ENCODE measurements at places on chromosomes 13 and 19. TPM values are rescaled to one million over a fixed set of nuclear protein-coding genes. Genes with fewer than 3 reads are reported as not detected.

DNA sequence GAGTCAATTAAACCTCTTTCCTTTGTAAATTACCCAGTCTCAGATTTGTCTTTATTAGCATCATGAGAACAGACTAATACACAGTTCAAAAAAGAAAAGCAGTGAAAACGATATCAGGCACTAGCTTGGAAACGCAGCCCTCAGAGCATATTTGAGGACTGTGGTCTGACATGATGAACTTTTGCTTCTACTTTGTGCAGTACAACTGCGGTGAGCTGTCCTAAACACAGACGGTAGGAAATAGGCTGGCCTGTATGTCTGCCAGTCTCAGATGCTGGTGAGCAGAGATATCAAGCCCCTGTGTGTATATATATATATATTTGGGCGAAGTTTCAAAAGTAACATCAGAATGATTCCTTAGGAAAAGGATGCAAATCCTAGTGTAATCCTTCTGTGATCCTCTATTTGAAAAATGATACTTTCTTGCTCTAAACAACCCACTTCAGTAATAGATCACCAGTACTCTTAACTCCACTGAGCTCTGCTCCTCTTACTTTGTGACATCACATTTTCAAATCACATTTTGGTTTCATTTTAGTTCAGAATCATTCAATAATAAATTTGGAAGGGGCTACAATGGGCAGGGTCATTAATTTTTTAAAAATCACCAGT is 74.4 kb downstream of the TNFRSF19 start:
- H3K27ac ChIP-seq, result no peak overlapping the region
- DNase-seq, result no peak
- H3K4me3 ChIP-seq, result no peak overlapping the region
- no peaks in the 10 kb centered on the region for H3K27me3 ChIP-seq
- no peaks in the 10 kb centered on the region for H3K36me3 ChIP-seq

DNA sequence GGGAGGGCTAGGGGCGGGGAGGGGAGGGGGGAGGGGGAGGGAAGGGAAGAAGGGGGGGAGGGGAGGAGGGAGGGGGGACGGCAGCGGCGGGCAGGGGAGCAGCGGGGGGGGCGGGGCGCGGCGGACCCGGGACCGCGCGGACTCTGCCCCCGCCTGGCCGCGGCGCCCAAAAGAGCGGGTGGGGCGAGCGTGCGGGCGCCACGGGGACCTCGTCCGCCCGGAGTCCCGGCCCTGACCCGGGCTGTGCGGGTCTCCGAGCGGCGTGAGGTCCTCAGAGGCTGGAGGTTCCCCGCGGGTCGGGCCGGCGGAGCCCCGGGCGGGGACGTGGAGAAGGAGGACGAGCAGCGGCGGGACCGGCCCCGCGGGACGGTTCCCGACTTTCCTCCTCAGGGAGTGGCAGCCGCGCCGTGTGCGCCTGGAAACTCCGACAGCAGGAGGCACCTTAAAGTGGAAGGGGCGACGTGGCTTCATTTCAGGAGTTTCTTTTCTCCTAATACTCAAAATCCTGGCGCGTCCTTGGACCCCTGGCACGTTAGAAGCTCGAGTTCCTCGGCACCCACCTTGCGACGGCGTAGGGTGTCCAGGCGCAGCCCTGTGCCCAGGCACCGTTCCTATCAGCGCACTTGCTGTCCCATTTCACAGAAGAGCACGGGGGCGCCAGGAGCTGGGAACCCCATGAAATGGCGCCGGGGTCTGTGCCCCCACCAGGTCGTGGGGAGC is 518 bp upstream of the PLPP2 start:
- H3K4me3 ChIP-seq, result peak overlapping the region; percentile 74
- DNase-seq, result no peak
- H3K36me3 ChIP-seq, result no peaks in the 10 kb centered on the region
- peaks cover 40% of the 10 kb centered on the region for H3K4me1 ChIP-seq
- H3K27ac ChIP-seq, result peak overlapping the region; percentile 87
- H3K27me3 ChIP-seq, result no peaks in the 10 kb centered on the region

The CYP2A6 gene
- not detected for total RNA-seq

The KLC3 gene
- total RNA-seq, result not detected

The PSPN gene
- 0.32 TPM for total RNA-seq

DNA sequence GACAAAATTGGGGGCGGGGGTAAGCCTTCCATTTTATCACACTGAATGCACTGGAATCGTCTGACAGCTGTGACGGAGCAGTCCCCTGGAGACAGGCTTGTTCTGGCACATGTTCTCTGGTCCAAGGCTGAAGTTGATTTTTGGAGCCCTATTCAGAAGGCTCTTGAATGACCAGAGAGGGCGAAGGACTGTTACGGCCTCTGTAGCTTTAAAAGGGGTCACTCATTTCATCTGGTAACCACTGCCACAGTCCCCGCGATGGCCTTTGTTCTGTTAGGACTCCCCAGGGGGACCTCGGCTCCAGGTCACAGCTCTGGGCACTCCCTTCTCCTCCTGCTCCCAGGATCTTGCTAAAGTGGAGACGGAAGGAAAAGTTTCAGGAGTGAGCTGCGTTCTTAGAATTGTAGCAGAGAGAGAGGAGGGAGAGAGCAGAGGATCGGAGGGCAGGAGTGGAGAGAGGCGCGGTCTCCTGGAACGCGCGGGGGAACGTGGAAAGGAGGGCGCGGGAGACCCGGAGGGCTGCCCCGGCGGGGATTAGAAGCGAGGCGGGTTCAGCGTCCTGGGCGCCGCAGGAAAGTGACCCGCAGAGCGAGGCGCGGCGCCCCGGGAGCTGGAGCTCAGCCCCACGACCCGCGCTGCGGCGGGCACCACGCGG is 134.3 kb upstream of the MYO16 start:
- peak overlapping the region; percentile 46 for H3K4me3 ChIP-seq
- H3K36me3 ChIP-seq, result no peaks in the 10 kb centered on the region
- no peaks in the 10 kb centered on the region for H3K27me3 ChIP-seq
- H3K27ac ChIP-seq, result no peak overlapping the region
- no peaks in the 10 kb centered on the region for H3K4me1 ChIP-seq

GRCh38 chr13:31774186-31774750 is 34.9 kb downstream of the RXFP2 start:
- DNase-seq, result no peak
- no peak overlapping the region for H3K27ac ChIP-seq
- no peaks in the 10 kb centered on the region for H3K27me3 ChIP-seq
- H3K36me3 ChIP-seq, result no peaks in the 10 kb centered on the region
- no peak overlapping the region for H3K4me3 ChIP-seq

GRCh38 chr19:8001651-8001994 is 3.8 kb downstream of the ELAVL1 start:
- H3K27me3 ChIP-seq, result no peaks in the 10 kb centered on the region
- H3K4me3 ChIP-seq, result peak overlapping the region; percentile 62
- peak overlapping the region; percentile 80 for H3K27ac ChIP-seq
- DNase-seq, result no peak
- peaks cover 36% of the 10 kb centered on the region for H3K4me1 ChIP-seq

GRCh38 chr13:59368693-59369092 is 795.0 kb downstream of the DIAPH3 start:
- H3K4me1 ChIP-seq, result no peaks in the 10 kb centered on the region
- DNase-seq, result no peak

DNA sequence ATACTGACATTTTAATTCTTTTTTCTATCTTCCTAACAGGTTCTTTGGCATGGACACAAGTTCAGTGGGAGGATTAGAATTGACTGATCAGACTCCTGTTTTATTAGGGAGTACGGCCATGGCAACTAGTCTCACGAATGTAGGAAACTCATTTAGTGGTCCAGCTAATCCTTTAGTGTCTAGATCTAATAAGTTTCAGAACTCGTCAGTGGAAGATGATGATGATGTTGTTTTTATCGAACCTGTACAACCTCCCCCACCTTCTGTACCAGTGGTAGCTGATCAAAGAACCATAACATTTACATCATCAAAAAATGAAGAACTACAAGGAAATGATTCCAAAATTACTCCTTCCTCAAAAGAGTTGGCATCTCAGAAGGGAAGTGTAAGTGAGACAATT is 34.5 kb downstream of the ZMYM2 start:
- DNase-seq, result no peak
- no peaks in the 10 kb centered on the region for H3K36me3 ChIP-seq
- H3K4me3 ChIP-seq, result no peak overlapping the region

The SBK2 gene
- not detected for total RNA-seq

GRCh38 chr19:52101866-52102562 is 6.4 kb upstream of the ZNF841 start:
- DNase-seq, result no peak
- no peaks in the 10 kb centered on the region for H3K27me3 ChIP-seq
- no peak overlapping the region for H3K4me3 ChIP-seq
- H3K27ac ChIP-seq, result no peak overlapping the region
- no peaks in the 10 kb centered on the region for H3K36me3 ChIP-seq

DNA sequence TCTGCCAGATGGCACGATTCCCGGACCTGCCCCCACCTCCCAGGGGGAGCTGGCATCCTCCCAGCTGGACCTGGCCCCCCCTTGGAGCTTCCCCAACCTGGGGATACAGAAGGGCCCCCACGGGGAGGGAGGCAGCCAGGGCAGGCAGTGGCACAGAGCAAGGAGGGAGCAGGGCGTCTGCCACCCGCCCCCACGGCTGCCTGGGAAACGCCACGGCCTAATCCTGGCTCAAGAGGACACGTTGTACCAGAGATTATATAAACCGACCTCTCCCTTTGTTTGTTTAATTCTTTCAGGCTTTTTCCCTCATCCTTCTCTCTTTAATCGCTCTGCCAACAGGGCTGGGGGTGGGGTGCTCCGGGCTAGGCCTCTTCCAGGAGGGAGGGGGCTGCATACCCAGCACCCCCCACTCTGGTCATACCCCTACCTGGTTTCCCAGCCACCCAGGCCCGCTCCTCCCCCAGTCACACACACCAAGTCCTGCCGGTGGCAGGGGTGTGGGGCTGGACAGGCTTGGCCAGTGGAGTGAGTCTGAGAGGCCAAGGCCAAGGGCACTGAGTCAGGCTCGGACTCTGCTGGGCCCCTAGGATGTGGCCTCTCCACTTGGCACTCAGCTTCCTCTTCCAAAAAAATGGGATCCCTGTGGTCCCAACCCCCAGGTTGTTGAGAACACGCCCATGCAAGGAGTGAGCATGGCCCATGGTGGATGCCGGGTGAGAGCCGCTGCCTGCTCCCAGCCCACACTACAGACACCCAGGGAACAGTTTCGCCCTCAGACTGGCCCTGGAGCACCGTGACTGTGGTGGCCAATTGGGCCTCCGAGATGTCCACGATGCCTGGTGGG is 29.5 kb upstream of the NFIC start:
- peak overlapping the region; percentile 96 for H3K27ac ChIP-seq
- H3K36me3 ChIP-seq, result no peaks in the 10 kb centered on the region
- H3K4me3 ChIP-seq, result no peak overlapping the region
- peaks cover 32% of the 10 kb centered on the region for H3K4me1 ChIP-seq
- no peaks in the 10 kb centered on the region for H3K27me3 ChIP-seq

GRCh38 chr13:45903051-45903813 is 51.7 kb upstream of the SIAH3 start:
- no peak overlapping the region for H3K4me3 ChIP-seq
- no peak for DNase-seq
- no peaks in the 10 kb centered on the region for H3K4me1 ChIP-seq
- H3K27ac ChIP-seq, result no peak overlapping the region

The ERICH6B gene
- not detected for total RNA-seq

All from breast epithelium (tissue), 4 donors.